ENCODE measurements at places on chromosomes 2 and 18.

DNA sequence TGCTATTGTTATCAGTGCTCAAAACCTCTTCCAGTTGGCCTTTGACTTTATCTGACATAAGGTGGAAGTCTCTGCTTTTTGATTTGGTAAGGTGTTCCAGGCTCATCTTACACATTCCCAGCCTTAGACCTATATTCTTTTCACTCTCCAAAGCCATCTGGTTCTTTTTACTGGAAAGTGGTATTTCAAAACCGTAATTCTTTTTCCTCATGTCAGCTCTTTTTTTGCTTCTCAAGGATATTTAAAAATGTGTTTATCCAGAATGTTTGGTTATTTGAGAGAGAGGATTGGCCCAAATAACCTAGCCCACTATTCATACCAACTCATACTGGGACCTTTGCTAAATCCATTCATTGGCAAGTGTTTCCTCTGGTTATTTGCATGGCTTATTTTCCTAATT is 411.2 kb upstream of the PIK3C3 start:
- no peak for DNase-seq

- DNase-seq = no peak
Measured at GRCh38 chr2:1055014-1055595, 104.5 kb downstream of the SNTG2 start.

DNA sequence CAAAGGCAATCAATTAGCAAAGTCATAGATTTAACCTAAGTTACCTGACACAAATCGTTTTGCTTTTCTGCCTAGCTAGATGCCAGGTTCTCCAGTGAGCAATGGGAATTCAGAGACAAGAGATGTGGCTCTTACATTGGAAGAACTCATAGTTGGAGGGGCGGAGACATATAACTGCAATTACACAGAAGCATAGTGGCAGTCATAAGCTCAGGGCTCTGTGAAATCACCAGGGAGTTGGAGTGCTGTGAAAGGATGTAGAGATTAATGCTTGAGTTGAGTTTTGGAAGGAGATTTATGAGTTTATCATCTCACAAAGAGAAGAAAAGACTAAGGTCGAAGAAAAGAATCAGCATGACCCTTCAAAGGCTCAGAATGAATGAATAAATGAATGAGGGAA is 457.2 kb upstream of the TRIB2 start:
- DNase-seq = no peak

GRCh38 chr2:7270011-7270431 is 352.8 kb downstream of the RNF144A start:
- no peak for DNase-seq

GRCh38 chr2:28423856-28424605 is 31.4 kb downstream of the FOSL2 start:
- no peak for DNase-seq

DNA sequence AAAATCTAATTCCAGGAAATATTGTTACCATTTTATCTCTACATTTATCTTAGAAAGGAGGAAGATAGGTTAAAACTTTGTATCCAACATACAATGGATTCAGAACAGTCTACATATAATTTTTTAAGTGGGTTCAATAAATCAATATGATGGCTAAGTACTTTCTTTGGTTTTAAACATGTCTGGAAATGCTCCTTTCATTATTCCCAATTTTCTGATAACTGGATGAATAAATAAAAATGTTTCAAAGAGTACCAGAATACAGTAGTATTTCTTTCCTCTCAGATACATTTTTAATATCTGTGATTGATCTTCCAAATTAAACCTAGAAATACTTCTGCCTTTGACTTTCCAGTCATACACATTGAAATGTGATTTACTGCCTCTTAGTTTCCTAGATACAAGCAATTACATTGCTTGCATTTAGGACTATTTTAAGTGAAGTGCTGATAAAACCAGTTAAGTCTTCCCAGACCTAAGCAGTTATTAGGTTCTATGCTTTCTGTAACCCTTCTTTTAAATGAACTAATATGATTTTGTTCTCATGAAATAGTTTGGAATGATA is 283.5 kb downstream of the CCDC178 start:
- no peak for DNase-seq

- DNase-seq = no peak
Measured at GRCh38 chr2:205700331-205701132, 18.2 kb downstream of the NRP2 start.

GRCh38 chr2:220811115-220811514 is 761.0 kb downstream of the EPHA4 start:
- no peak for DNase-seq

GRCh38 chr2:120630031-120630701 is 105.5 kb upstream of the GLI2 start:
- no peak for DNase-seq

DNA sequence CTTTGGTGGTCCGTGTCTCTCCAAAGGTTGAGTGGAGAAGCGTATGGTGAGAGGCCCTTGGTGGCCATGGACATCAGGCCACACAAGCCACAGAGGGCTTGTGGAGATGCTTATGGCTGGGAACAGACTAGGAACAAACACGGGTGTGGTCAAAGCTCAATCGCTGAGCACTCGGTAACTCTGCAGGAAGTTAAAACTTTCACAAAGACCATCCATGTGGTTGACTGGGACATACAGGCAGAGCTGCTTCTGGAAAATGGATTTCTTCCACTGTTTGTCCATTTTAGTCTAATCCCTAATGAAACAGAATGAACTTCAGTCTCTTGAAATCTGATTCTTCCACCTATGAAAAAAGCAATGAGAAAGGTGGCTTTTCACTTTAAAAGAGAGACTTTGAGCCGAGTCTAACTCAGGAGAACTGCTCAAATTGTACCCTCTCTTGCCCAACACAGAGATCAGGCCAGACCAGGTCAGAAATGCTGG is 17.7 kb downstream of the GDF7 start:
- DNase-seq = no peak

- DNase-seq = no peak
Measured at GRCh38 chr2:25453199-25453905, 111.6 kb upstream of the DNMT3A start.

DNA sequence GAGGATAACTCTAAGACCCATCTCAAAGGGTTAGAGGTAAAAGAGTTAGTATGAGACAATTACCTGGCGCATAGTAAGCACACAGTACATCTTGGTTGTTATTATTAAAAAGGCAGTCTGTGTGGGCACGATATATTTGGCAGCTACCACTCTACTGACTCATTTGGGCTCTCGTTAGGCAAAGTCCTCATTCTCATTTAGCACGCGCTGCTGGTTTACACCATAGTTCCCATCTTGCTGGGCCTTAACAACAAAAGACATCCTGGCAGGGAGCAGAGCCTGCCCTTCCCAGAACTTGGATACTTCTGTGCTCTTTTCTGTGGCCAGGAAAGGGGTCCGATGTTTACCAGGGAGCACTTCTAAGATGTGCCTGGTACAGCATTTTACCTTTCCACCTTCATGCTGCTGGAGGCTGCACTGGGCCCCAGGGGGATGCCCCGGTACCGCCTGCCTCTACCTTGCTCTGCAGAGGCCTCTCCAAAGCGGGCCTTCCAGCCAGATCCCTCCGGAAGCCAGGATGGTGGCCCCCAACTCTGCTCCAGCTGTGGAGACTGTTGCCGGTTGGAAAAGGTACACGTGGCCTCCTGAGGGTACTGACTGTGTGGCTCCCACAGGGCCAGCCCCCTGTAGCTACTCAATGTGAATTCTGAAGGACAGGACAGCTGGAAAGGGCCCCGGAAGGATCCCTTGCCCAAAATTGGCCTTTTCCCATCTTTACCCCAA is 15.0 kb downstream of the GLI2 start:
- no peak for DNase-seq

DNA sequence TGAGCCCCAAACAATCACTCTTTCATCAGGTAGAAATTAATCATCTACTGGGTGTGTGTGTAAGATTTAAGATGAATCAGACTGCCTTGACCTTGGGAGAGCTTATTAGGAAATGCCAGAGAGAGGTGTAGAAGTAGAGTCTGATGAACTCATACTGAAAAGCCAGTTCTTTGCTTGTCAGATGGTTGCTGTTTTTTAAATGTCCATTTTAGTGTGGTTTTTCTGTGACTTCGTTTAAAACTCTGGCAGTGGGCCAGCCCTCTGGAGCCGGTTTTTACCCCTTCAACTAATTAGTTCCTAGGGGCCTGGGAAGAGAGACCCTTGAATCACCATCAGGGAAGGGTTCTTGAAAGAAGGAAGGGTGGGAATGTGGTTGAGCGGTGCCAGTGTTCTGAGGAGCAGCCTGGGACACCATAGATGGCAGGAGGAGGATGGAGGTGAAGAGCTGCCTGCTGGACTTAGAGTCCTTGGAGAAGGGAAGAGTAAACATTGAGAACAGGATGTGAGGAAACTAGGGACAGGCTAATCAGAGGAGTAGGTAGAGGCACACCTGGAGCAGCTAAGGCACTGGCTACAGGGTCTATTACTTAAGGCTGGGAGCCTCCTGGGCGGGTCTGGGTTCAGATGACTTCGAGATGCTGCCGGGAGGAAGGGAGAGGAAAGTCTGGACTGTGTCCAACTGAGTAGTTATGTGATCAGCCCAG is 66.1 kb downstream of the LRRFIP1 start:
- DNase-seq = no peak

DNA sequence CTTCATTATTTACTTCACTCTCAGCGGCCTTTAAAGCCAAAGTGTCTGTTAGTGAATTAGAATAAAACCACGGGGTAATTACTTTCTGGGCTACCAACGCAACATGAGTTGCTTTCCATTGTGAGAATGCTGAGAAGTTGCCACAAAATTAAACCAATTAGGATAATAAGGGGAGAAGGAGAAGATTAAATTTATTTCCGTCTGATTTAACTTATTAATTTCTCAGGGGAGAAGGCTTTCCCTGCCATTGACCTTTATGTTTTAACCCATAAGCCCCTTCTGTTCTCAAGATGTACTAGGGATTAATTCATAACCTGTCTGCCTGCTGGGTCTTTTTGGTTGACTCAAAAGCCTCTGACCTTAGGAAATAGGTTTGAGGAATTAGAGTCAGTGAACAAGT is 42.3 kb upstream of the IGFBP5 start:
- DNase-seq = no peak

DNA sequence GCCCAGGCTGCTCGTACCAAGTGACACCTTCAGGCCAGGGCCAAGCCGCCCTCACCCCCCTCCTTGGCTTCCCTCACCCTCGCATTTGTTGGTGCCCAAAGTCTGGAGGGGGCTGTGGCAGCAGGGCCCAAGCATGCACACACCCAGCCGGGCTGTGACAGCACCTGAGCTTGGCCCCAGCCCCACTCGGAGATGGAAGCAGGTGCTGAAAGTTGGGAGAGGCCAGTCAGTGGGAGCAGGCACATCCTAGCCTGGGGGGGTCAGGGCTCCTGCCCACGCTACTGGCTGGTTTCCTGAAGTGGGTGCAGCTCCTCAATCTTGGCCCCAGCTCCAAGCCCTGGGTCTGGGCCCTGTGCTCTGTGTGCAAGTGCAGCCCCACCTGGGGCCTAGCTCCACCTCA is 228.0 kb downstream of the RDH14 start:
- DNase-seq = no peak

DNA sequence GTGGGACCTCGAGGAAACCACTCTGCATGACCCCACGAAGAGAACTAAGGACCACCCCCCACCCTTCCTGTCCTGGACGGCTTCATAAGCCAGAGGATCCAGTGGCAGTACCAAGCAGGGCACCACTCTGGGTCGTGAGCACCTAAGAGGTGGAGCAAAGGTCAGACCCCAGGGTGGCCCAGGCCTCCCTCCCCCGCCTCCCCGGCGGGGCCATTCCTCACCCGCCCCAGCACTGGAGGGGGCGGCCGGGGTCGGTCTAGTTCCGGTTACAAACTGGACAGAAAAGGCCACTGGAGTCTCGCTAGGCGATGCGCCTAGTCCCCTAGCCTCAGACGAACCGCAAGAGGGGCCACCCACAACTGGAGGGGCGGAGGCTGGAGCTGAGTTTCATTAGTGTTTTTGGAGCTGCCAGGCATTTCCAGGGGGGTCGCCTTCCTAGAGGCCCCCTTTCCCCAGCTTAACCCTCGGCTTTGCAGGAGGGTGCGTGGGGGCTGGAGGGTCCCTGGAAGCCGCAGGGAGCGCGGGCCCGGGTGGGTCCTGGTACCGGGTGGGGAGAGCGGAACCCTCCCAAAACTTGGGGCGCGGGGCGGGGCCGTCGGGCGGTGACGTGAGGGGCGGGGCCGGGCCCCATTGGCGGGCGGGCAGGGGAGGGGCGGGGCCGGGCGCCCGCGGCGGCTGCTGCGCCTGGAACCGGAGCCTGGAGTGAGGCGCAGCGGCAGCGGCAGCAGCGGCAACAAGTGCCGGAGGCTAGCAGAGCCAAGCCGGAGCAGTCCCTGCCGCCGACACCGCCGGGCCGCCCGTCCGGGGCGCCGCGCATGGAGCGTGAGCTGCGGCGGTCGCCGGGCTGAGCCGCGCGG is at the start of gene B3GNT2:
Gene B3GNT2, plus strand, starts transcription at position 695 of the 857 bp plus-strand sequence. CDS start 26,106 bp downstream, outside the sequence.
- peak; percentile 85 for DNase-seq

- DNase-seq = no peak
Measured at GRCh38 chr2:215403441-215404347, 32.2 kb downstream of the FN1 start.

- no peak for DNase-seq
Measured at GRCh38 chr2:102331311-102331980, 20.1 kb downstream of the IL1RL1 start.

DNA sequence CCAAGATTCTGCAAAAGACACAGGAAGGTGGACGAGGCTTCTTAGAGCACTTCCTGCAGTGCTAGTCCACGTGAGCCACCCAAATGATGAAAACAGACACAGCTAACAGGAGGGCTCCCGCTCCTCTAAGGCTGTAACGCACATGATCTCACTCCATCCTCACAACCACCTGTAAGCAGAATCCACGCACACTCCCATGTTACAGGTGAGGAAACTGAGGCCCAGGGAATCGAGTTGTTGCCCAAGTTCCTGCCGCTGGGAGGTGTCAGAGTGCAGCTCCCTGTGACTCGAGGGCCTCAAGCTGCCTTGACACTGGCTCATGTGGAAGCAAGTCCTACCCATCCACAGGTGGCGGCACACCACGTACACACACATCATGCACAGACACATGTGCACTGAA is 4.4 kb downstream of the DNMT3A start:
- DNase-seq = no peak

GRCh38 chr2:3282056-3282998 is 95.3 kb downstream of the EIPR1 start:
- DNase-seq = no peak

DNA sequence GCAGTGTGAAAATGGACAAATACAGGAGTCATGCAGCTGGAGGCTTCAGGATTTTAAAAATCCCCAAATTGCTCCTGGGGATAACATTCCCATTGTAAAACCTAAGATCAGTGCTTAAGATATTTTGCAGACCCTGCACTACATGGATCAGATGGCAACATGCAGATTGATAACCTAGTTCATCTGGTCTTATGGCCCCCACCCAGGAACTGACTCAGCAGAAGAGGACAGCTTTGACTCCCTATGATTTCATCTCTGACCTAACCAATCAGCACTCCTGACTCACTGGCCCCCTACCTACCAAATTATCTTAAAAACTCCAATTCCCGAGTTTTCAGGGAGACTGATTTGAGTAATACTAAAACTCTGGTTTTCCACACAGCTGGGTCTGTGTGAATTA is 20.0 kb downstream of the SRBD1 start:
- no peak for DNase-seq

DNA sequence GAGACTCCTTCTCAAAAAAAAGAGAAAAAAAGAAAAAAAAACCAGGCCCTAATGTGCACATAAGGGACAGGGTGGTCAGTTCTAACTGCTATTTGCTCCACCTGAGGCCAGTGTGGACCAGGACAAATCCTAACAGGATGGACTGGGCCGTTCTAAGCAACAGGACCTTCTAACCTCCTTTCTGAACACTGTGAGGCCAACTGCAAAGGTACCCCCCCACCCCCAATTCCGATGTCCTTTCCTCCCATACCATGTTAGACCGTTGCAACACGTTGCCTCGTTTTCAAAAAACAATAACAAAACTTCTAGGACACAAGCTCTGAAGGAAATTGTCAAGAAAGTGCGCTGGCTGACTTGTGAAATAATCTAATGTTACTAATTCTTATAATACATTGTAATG is 1.2 kb downstream of the THAP4 start:
- DNase-seq = no peak
